Thyroid gland (tissue), 4 donors: ENCODE measurements at places on chromosomes 11 and 22. TPM values are rescaled to one million over a fixed set of nuclear protein-coding genes. Genes with fewer than 3 reads are reported as not detected.

GRCh38 chr22:34992672-34993071 is 73.3 kb upstream of the ISX start:
- H3K4me3 ChIP-seq = no peak overlapping the region
- no peaks in the 10 kb centered on the region for H3K27me3 ChIP-seq
- H3K4me1 ChIP-seq = no peaks in the 10 kb centered on the region
- DNase-seq = no peak
- no peak overlapping the region for H3K27ac ChIP-seq

DNA sequence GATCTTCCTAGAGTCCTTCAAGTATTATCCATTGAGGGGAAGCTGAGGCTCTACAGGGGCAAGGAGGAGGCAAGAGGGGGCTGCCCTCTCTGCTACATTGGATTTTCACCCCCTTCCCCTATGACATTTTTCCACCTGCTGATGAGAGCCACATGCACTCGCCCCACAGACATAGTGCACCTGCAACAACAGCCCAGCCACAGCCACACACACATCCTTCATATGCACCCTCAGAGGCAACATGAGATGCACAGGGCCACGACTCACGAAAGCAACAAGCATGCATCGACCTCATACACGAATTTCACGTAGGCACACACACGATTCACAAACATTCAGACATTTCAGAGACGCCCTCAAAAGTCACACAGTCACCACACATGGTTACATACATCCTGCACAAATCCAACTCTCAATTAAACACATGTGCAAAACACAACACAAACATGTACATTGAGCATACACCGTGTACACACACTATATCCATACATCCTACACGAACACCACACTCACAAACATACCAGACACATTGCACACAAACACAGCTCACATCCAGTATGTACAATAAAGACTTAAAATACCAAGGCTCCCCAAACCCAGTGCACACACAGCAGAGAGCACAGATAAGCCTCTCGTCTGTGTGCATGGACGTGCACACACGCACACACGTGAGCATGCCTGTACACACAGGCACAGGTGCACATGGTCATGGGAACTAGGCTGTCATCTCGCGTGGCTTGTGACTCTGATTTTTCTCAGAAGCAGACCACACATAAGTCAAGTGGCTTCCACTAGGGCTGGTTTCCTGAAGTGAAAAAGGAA is 6.3 kb upstream of the LRRC32 start:
- H3K4me1 ChIP-seq = peaks cover 13% of the 10 kb centered on the region
- no peak overlapping the region for H3K27ac ChIP-seq
- H3K27me3 ChIP-seq = no peaks in the 10 kb centered on the region

DNA sequence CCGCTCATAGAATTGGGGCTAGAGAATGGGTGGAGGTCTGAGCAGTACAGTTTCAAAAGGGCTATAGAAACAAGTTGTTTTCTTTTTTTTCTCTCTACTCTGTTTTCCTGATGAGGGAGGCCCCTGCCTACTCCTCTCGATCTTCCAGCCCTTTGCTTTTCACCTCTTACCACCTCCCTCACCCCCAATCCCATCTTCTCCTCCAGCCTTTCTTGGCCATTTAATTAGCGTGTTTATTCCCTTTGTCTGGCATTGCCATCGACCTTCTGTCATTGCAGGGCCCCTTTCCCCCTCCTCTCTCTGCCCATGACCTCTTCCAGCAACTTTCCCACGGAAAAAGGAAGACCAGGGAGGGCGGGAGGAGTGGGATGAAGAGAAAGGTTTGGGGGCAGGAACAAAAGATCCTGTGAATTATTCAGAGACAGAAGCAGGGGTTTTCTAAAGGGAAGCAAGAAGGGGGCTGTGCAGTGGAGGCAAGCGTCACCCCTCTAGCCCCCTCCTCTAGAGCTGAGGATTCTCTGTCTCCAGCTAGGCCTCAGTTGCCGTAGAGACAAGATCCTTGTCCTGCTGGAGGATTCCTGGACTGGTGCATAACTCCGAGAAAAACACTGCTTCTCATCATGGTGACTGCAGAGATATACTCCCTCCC is 12.9 kb downstream of the DTX4 start:
- no peak overlapping the region for H3K4me3 ChIP-seq
- no peaks in the 10 kb centered on the region for H3K27me3 ChIP-seq
- peaks cover 9% of the 10 kb centered on the region for H3K4me1 ChIP-seq
- H3K36me3 ChIP-seq = peaks cover 8% of the 10 kb centered on the region
- DNase-seq = no peak
- H3K27ac ChIP-seq = no peak overlapping the region

GRCh38 chr11:2681408-2682145 is 18.2 kb downstream of the KCNQ1OT1 start:
- no peak overlapping the region for H3K27ac ChIP-seq
- DNase-seq = no peak
- no peaks in the 10 kb centered on the region for H3K4me1 ChIP-seq
- H3K36me3 ChIP-seq = no peaks in the 10 kb centered on the region
- H3K27me3 ChIP-seq = no peaks in the 10 kb centered on the region

GRCh38 chr11:69115586-69116560 is 39.9 kb upstream of the SMIM38 start:
- H3K27me3 ChIP-seq = no peaks in the 10 kb centered on the region
- DNase-seq = peak; percentile 99
- no peak overlapping the region for H3K4me3 ChIP-seq
- H3K4me1 ChIP-seq = peaks cover 20% of the 10 kb centered on the region

DNA sequence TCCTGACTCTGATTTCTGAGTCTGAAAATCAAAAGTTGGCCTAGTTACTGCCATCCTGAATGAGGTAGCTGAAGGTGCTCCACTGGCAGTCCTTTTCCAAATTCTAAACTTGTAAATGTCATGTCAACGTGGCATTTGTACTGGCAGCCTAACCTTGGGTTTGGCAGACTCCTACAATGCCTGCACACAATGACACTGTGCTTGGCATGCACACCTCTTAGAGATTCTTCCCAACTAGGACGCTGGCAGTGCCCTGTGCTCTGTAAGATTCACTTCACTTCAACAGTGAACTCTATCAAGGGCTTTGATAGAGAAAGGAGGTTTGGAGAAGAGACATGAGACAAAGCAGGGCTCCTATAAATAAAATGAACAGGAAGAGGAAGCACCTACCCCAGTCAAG is 21.9 kb upstream of the PPP2R1B start:
- H3K4me1 ChIP-seq = peaks cover 3% of the 10 kb centered on the region
- peaks cover 5% of the 10 kb centered on the region for H3K36me3 ChIP-seq
- no peak overlapping the region for H3K4me3 ChIP-seq
- no peak overlapping the region for H3K27ac ChIP-seq
- no peak for DNase-seq

The OR2D2 gene
- 1.2 TPM for total RNA-seq
